ENCODE measurements at places on chromosomes 12 and 14.

- no peak for DNase-seq
Observed at GRCh38 chr12:80213871-80214270, 114.5 kb downstream of the OTOGL start.

- no peak for DNase-seq
Observed at GRCh38 chr14:79246173-79246572, 965.1 kb downstream of the DIO2 start.

GRCh38 chr14:97626088-97626487 is 828.9 kb downstream of the VRK1 start:
- DNase-seq: no peak

- DNase-seq: no peak
Observed at GRCh38 chr12:105912882-105913678, 225.7 kb downstream of the NUAK1 start.

GRCh38 chr14:23068789-23069412 is 11.6 kb upstream of the CDH24 start:
- no peak for DNase-seq

- no peak for DNase-seq
Observed at GRCh38 chr14:24309538-24310264, at the start of gene LTB4R2. Gene LTB4R2, plus strand, starts transcription at chr14:24310140. Its CDS starts 525 bp downstream, at chr14:24310665.

- DNase-seq: no peak
Observed at GRCh38 chr12:5258498-5258897, 173.4 kb upstream of the NTF3 start.

DNA sequence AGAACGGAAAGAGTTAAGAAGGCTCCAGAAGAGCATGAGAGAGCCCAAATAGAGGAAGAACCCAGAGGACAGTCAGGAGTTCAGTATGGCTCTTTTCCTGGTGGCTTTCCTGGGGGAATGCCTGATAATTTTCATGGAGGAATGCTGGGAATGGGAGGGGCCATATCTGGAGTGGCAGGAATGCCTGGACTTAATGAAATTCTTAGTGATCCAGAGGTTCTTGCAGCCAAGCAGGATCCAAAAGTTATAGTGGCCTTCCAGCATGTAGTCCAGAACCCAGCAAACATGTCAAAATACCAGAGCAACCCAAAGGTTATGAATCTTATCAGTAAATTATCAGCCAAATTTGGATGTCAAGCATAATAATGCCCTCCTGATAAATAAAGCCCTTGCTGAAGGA is 15.5 kb upstream of the SYT10 start:
- no peak for DNase-seq

DNA sequence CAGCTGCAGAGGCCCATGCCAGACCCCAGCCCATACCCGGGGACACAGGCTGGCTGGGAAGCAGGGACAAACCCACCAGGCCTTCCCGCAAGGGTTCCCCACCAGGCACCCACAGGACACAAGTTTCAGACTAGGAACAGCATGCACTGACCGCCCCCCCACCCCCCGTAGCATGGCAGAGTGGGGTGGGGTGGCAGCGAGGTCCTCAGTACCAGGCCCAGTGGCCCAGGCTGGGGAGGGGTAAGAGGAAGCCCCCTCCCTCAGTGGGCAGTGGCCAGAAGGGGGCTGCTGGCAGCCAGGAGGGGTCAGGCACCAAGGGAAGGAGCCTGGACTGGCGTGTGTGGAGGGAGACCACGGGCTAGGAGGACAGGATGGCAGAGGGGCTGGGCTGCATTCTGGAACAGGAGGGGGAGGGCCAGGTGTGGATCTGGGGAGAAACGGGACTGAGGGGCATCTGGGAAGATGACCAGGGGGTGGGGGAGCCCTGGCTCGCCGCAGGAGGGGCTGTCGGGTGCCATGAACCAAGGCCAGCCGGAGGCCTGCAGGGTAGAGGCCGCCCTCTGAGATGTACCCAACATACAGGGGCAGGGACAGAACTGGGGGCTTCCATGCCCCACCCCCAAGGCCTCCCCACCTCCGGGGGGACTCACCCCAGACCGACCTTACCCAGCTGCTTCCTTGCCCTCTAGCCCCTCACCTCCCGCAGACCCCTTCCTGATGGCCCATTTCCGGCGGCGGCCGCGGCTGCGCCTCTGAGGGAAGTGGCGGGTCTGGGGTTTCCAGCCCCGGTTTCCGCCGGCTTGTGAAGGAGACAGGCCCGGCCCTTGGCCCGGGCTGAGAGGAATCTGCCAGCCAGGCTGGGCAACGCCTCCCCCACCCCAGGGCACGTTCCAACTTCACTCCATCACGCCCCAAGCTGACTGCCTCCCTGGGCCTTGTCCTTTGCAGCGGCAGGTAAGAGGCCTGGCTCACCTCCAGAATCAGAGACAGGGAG is 5.6 kb upstream of the JAG2 start:
- DNase-seq: no peak

DNA sequence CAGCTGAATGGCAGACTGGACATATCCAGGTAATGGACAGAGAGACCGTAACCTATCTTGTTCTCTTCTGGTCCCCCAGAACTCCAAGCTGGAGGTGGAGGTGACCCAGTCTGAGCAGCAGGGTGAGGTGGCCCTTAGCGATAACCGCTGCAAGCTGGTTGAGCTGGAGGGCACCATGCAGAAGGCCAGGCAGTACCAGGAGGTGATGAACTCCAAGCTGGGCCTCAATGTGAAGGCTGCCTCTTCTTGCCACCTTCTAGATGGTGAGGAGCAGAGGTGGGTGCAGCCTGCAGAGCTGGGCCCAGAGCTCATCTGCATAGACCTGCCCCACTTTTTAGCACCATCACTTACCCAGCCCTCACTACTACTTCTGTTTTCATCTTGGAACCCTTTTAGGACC is 7.2 kb upstream of the KRT86 start:
- no peak for DNase-seq

- no peak for DNase-seq
Observed at GRCh38 chr14:88611878-88612277, 49.0 kb downstream of the ZC3H14 start.

GRCh38 chr14:92677087-92677668 is 71.2 kb downstream of the LGMN start:
- DNase-seq: peak; percentile 27

DNA sequence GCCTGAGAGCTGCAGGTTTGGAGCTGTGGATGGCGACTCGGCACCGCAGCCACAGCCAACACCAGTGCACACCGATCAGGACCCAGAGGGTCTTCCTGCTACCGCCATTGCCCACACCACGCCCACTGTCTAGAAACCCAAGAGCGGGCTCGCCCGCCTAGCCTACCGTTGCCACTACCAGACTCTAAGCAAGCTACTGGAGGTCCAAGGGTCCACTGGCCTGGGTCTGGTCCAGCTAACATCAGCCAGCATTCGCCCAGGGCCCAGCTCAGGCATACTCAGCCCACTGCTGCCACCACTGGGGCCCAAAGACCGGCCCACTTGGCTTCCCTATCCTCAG is 30.5 kb upstream of the MON2 start:
- DNase-seq: no peak

GRCh38 chr12:118059341-118060191 is 1.4 kb downstream of the WSB2 start:
- no peak for DNase-seq

- DNase-seq: no peak
Observed at GRCh38 chr12:77833329-77833728, 2.6 kb downstream of the NAV3 start.

DNA sequence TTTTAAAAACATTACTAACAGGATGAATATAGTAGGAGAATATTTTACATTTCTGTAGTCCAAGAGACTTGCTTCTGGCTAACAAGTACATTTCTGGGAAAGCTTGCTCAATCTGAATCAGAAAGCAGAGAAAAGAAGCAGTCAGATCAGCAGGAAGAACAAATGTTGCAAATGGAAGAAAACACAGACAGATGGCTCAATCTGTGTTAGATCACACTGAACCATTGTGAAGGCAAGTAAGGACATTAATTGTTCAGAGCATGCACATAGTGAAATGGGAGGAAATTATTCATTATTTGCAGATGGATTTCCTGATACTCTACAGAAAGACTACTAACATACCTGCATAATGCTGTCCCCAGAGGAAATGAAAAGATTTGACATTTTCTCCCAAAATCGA is 65.2 kb upstream of the CNOT2 start:
- DNase-seq: no peak

GRCh38 chr12:69570545-69571399 is 14.5 kb upstream of the CCT2 start:
- no peak for DNase-seq

- no peak for DNase-seq
Observed at GRCh38 chr12:131035245-131035681, 81.6 kb downstream of the ADGRD1 start.

- DNase-seq: peak; percentile 35
Observed at GRCh38 chr14:106694638-106695393, 1168.4 kb downstream of the TMEM121 start.

DNA sequence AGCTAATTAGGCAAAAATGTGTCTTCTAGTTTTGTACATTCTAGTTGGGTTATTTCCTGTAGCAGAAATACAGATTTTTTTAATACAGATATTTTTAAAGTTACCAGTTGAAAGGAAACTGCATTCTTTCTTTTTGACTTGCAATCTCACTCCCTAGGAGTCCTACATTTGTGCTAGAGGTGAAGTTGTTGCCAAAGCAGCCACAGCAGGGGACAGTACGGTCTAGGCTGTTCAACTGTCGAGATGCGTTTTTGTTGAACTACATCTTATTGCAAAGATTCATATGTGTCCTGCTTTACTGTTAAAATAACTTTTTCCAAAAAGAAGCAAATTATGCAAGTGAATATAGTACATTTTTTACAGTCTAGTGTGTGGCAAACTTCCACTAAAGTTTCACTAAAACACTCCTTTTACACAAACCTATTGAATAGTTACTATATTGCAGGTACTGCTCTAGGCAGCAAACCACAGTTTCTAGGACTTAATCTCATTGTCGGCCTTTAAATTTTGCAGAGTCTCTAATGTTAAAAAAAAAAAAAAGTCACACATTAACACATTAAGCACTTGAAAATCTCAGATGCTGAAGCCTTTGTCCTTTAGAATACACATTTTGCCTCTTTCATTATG is 30.2 kb upstream of the SRGAP1 start:
- no peak for DNase-seq

GRCh38 chr14:45072126-45072525 is 11.8 kb upstream of the PRPF39 start:
- no peak for DNase-seq

DNA sequence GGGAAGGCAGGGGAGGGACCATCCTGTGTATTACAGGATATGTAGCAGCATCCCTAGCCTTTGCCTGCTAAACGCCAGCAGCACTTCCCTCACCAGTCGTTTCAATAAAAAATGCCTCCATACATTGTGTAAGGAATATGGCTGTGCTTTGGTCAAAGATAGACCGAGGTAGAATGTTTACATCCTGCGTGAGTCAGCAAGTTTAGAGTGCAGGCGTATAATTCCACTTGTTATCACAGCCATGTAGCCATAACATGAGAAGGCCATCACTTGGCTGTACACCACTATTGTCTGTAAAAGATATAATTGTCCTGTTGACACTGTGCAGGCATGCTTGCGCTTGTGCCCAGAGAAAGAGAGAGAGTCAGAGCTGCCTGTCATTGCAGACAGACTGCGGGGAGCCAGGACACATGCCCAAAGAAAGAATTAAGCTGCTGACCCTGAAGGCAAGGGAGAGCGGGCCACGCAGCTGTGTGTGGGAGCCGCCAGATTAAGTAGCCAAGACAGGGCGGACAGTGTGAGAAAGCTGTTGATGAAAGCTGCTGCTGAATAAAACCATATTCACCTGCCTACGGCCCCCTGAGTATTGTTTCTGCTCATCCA is 68.4 kb downstream of the CRACR2A start:
- no peak for DNase-seq

- DNase-seq: no peak
Observed at GRCh38 chr14:25943329-25943728, 654.5 kb downstream of the NOVA1 start.

GRCh38 chr12:110813285-110813684 is 33.5 kb upstream of the CCDC63 start:
- no peak for DNase-seq

GRCh38 chr12:118357257-118358007 is 15.3 kb downstream of the TAOK3 start:
- DNase-seq: no peak

DNA sequence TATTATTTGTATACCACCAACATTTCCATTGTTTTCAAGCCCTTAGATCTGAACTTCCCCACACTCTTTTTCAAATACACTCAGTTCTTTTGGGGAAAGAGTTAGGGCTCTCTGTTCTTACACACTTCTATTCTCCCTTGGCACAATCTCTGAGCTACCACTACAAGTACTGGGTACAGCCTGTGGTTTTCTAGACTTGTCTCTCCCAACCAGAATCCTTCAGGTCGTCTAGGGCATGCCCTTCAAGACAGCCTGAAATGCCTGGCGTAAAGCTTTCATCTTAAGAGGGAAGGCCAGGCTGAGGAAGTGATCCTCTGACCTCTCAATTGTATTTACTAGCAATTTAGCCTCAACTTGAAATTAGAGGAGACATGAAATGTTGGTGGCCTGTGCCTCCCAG is 1442.0 kb downstream of the AACS start:
- DNase-seq: no peak

DNA sequence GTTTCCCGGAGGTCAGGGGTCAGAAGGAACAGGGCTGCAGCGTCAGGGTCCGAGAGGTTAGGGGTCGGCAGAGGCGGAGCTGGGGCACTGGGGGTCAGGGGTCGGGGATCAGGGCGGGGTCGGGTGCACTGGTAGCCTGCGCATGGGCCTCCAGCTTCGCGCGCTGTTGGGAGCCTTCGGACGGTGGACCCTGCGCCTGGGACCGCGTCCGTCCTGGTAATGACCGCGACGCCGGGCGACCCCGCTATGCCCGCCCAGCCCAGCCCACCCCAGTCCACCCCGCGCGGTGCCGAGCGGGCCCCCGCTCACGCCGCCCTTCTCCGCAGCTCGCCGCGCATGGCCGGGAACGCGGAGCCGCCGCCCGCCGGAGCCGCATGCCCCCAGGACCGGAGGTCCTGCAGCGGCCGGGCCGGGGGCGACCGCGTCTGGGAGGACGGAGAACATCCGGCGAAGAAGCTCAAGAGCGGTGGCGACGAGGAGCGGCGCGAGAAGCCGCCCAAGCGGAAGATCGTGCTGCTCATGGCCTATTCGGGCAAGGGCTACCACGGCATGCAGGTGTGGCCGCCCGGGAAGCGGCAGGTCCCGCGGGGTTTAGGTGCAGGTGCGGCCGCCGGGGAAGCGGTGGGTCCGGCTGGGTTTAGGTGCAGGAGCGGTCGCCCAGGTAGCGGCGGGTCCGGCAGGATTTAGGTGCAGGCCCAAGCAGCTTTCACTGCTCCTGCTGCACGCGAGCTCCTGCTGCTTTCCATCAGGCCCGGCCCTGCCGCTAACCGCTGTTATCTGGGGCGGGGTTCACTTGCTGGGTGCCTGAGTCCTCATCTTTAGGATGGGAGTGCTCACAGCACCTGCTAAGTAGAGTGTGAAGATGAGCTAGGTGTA is 743 bp downstream of the PUS1 start:
- no peak for DNase-seq

All from stimulated activated CD8-positive, alpha-beta memory T cell treated with anti-CD3 and anti-CD28 coated beads, Interleukin-15, amount 100 ng/mL, for 24 hours (primary cell).